ENCODE measurements at places on chromosomes 3 and 15.

GRCh38 chr15:74768771-74769342, 13.0 kb upstream of the CSK start:
- DNase-seq, result peak; percentile 66

DNA sequence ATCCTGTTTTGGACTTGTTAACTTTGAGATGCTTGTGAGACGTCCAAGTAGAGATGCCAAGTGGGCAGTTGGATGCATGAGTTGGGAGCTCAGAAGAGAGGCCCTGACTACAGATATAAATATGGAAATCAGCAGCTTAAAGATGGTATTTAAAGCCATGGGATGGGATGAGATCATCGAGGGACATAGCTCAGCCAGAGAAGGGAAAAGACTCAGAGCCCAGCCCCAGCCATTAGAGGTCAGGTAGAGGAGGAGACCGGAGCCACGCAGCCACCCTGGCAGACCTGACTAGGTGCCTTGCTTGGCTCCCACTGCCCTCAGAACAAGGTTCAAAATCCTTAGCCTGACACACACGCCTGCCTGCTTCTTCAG, 31.1 kb downstream of the ATP2B2 start:
- DNase-seq, result no peak

GRCh38 chr15:85578941-85579701, 198.7 kb downstream of the AKAP13 start:
- peak; percentile 68 for DNase-seq

GRCh38 chr3:17075907-17076306, 191.2 kb downstream of the PLCL2 start:
- no peak for DNase-seq

DNA sequence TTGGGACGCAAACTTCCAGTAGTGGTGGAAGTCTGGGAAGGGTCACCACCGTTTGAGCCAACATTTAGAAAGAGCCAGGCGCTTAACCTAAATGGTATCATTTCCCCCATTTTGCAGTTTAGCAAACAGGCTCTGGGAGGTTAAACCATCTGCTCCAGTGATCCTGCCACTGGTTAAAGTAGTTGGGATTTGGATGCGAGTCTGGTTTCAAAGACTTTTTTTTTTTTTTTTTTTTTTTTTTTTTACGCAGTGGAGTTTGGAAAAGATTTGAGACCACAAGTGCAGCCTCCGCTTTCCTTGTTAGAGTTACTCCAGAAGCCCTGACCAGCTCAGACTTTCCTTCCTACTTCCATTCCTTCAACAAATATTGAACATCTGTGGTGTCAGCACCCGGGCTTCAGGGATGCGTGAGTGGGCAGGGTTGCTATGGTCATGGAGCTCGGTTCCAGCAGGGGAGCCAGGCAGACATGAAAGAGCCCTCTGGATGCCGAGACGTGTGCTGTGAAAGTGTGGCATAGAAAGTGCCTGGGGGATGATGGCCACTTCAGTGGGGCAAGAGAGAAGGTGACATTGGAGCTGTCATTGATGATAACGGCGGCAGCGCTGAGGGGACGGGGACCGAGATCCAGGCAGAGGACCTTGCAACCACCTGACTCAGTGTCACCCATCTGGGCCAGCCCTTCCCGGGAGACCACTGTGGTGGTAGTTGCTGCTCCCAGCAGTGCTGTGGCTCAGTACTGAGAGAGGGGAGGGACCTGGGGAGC, 1.1 kb upstream of the RNU6-1 start:
- DNase-seq, result no peak

DNA sequence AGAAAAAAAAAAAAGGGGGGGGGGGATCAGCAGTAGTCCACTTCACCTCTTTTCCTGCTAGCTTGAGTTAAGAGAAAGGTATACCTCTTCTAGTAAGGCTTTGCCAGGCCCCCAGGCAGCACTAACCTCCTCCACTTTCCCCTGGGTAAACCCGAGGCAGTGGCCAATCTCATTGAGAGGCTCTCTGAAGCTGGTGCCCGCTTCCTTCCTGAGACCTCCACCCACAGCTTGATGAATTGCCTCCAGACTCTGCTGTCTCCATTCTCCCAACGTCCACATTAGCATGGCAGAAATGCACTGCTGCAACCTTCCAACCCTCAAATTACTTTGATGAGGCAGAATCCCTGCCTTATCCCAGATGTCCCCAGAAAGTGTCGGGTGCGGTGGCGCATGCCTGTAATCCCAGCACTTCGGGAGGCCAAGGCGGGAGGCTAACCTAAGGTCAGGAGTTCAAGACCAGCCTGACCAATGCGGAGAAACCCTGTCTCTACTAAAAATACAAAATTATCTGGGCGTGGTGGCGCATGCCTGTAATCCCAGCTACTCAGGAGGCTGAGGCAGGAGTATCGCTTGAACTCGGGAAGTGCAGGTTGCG, 15.3 kb downstream of the RLBP1 start:
- no peak for DNase-seq

DNA sequence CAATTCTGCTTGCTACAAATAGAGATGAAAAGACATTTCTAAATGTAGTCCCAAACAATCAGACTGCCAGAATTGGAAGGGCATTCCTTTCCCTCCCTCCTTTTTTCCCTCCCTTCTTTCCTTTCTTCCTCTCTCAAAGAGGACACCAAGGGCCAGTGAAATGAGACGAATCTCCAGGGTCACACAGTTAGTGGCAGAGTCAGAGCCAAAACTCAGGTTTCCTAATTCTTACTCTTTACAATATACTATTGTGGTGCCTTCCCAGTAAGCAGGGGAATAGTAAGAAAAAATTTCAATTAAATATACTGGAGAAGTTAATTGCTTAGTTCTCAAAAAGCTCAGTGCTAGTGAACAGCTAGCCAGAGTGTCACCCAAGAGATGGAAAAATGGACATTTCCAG, 33.0 kb upstream of the DCP1A start:
- no peak for DNase-seq

DNA sequence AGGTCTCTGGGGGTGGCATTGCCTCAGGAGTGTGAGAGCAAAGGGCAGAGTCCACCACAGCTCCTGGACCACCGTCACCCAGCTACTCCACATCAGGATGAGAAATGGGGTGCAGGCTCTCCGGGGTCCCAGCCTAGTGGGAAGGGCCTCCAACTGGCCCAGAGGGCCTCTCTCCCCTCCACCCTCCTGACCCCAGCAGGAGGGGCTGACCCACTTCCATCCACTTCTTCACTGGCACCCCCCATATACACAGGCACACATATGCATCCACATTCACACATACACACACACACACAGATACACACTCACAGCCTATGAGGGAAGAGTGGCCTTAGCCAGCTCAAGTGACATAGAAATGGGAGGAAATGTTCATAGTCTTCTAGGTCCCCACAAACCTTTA, 286.0 kb downstream of the OCA2 start:
- no peak for DNase-seq

- no peak for DNase-seq
Observed at GRCh38 chr3:130895690-130896488, 2.0 kb downstream of the ATP2C1 start.

DNA sequence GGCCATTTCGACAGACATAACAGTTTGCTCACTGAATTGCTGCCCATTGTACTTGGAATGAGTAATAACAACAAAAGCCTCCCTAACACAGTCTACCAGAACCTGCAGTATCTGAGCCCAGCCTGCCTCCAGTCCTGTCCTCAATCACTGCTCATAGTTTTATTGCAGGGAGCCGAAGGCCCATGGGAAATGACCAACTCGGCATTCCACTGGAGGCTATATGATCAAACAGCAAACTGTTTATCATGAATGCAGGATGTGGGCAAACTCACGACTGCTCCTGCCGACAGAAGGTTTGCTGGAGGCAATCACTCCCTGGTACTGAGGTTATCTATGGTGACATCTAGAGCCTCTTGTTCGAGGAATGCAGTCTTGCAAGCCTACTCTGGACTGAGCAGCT, 46.3 kb downstream of the LSM3 start:
- DNase-seq, result no peak

GRCh38 chr15:68344600-68344999, 67.1 kb downstream of the FEM1B start:
- DNase-seq, result no peak

DNA sequence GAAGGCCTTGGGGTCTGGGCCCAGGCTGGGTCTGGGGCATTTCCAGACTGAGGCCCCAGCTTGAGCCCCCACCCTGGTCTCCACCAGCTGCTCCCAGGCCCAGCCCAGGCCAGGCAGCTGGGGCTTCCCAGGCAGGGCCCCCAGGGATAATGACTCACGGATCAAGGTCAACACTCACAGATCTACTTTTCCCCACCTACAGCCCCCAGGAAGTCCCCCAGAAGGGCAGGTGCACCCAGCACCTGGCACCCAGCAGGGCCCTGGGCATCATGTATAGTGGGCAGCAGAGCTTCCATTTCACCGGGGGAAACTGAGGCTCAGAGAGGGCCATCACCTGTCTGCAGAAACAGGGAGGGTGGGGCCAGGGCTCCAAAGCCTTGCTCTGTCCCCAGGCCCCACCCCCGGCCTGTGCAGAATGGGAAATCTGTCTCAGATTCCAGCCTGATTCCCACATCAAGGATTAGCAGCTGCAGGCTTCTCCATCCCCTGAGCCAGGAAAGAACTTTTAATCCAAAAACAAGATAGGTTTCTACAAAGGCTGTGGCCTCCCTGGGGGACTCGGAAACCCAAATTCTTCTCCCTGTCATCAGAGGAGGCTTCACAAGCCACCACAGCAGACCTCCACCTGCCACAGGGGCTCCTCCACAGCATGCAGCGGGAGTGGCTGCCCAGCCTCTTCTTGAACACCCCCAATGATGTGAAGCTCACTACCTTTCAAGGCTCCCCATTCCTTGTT, 49.8 kb downstream of the IQSEC1 start:
- DNase-seq, result no peak

DNA sequence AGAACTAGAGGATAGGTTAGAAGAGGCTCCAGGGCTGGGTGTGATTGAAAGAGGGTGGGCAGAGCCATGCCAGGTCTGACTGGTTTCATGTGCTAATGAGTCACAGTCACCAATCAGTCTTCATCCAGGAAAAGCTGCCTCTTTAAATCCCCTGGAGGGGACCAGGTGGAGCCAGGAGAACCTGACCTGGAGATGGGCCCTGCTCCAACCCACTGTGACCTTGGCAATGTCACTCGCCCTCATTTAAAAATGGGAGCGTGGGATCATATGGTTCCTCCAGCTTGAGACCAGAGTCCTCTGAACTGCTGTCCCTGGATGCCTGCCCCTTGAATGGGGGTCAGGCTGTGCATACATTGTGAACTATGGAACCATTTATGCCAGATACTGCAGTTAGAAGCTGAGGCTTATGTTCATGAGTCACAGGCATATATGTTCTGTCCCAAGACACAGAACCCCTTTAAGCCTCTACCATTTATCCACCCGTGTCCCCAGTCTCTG, 23.0 kb downstream of the HES1 start:
- DNase-seq, result no peak

DNA sequence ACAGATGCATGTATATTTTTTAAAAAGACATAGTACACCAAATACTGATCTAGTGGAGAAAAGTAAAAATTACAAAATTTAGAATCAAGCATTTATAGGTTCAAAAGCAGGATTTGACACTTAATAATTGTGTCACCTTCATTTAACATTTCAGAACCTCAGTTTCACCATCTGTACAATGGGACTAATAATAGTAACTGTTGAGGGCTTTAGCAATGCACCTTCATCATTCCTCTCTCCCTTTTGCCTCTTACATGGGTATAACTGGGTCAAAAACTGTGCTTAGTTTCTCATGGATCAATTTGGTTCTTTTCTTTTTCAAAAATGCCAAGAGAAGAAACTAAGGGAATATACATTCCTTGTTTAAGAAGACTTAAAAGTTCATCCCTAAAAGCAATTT, 5.5 kb upstream of the TMEM212 start:
- DNase-seq, result no peak

DNA sequence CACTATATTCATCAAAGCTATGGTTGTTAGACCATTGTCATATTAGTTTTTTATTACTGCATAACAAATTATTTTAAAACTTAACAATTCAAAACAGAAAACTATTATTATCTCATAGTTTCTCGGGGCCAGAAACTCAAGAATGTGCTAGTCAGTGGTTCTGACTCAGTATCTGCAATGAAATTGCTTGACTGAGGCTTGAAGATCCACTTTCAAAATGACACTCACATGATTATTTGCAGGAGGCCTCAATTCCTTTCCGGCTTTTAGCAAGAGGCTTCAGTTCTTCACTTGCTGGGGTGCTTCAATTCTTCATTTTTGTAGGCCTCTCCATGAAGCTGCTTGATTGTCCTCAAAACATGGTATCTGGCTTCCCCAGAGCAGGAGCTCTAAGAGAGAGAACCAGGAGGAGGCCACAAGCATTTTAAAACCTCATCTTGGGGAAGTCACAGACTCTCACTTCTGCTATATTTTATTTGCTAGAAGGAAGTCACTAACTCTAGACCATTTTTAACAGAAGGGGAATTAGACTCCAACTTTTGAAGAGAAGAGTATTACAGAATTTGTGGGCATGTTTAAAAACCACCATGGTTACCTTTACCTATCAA, 383.7 kb downstream of the MFSD1 start:
- no peak for DNase-seq

- no peak for DNase-seq
Observed at GRCh38 chr3:24339266-24339825, 155.3 kb downstream of the THRB start.

DNA sequence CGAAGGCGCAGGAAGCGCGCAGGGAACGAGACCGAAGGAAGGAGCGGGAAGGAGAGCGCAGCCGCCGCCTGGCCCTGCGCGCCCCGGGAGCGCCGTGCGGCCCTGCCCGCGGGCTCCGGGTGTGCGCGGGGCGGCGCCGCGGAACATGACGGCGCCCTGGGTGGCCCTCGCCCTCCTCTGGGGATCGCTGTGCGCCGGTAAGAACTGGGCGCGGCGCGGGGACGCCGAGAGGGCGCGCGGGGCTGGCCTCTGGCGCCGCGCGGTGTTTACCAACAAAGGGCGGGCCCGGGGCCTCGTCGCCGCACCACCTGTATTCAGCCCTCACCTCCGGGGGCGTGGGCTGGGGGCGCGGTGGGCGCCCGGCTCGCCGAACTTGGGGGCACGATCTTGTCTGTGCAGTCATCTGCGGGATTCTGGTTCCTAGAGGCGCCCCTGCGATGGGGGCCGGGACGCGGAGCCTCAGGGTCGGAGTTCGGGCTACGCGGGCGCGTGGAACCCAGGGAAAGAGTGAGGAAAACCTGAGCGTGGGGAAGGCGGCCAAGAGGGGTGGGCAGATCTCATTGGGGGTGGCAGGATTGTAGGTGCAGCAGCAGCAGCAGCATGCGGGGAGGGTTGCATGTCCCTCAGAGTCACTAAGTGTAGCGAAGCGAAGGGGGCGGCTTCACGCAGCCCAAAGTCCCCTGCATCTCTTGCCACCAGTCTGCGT, 641 bp downstream of the ACVR2B start:
- peak; percentile 62 for DNase-seq

All from left lobe of liver (tissue), 2 donors.